Glutamatergic neuron (in vitro differentiated cells): ENCODE measurements at places on chromosomes 12 and 14. TPM values are rescaled to one million over a fixed set of nuclear protein-coding genes. Genes with fewer than 3 reads are reported as not detected.
A peak's percentile ranks its signal among the peaks of the same experiment; 100 is the strongest.

Gene ENDOU
- not detected for total RNA-seq

Gene OR4E2
- total RNA-seq, result not detected

Gene SERPINA10
- not detected for total RNA-seq

Gene STAC3
- 12.1 TPM for total RNA-seq

Gene TAS2R9
- not detected for total RNA-seq

Gene TSHR
- total RNA-seq, result 0.74 TPM

Gene KCNH3
- 5.9 TPM for total RNA-seq

Gene PPM1H
- 6.3 TPM for total RNA-seq

Gene LMNTD1
- 1.1 TPM for total RNA-seq

Gene INSM2
- total RNA-seq, result 21.7 TPM

Gene P2RX2
- total RNA-seq, result 4.1 TPM

Gene HOMEZ
- 12.2 TPM for total RNA-seq

Gene EDDM3A
- total RNA-seq, result not detected

GRCh38 chr14:92801917-92802316 lies 7.8 kb downstream of the GOLGA5 start:
- H3K27me3 ChIP-seq, result no peaks in the 10 kb centered on the region
- H3K36me3 ChIP-seq, result peaks cover 5% of the 10 kb centered on the region
- no peak for DNase-seq
- H3K4me1 ChIP-seq, result peaks cover 5% of the 10 kb centered on the region
- H3K4me3 ChIP-seq, result no peak overlapping the region

- H3K27ac ChIP-seq, result no peak overlapping the region
- no peak for DNase-seq
- no peaks in the 10 kb centered on the region for H3K4me1 ChIP-seq
- H3K27me3 ChIP-seq, result peaks cover 5% of the 10 kb centered on the region
Measured at GRCh38 chr14:106840991-106841390, 1314.6 kb downstream of the TMEM121 start.

GRCh38 chr12:44224399-44225148 lies 388.7 kb downstream of the TMEM117 start:
- H3K4me3 ChIP-seq, result no peak overlapping the region
- H3K36me3 ChIP-seq, result no peaks in the 10 kb centered on the region
- H3K27ac ChIP-seq, result no peak overlapping the region
- DNase-seq, result no peak
- no peaks in the 10 kb centered on the region for H3K27me3 ChIP-seq

DNA sequence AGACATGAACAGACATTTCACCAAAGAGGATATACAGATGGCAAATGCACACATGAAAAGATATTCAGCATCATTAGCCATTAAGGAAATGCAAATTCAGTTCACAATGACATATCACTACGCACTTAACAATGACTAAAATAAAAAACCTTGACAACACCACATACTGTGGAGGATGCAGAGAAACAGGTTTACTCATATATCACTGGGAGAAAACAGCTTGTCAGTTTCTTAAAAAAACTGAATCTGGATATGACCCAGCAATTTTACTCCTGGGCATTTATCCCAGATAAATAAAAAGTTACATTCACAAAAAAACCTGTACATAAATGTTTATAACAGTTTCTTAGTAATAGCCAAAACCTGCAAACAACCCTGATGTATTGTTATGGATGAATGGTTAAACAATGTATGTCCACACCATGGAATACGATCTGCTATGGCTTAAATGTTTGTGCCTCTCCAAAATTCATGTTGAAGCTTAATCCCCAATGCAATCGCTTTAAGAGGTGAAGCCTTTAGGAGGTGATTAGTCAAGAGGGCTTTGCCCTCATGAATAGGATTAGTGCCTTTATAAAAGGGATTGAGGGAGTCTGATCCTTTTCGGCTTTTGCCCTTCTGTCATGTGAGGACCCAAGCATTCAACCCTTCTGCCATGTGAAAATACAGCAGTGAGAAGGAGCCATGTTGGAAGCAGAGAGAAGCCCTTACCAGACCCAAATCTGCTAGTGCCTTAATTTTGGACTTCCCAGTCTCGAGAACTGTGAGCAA lies 36.0 kb upstream of the PPP4R3A start:
- no peaks in the 10 kb centered on the region for H3K27me3 ChIP-seq
- no peaks in the 10 kb centered on the region for H3K36me3 ChIP-seq
- no peaks in the 10 kb centered on the region for H3K4me1 ChIP-seq
- no peak for DNase-seq

- no peaks in the 10 kb centered on the region for H3K4me1 ChIP-seq
- H3K27ac ChIP-seq, result no peak overlapping the region
- no peaks in the 10 kb centered on the region for H3K27me3 ChIP-seq
- H3K36me3 ChIP-seq, result peaks cover 4% of the 10 kb centered on the region
Measured at GRCh38 chr14:26775765-26776563, 178.1 kb upstream of the NOVA1 start.

DNA sequence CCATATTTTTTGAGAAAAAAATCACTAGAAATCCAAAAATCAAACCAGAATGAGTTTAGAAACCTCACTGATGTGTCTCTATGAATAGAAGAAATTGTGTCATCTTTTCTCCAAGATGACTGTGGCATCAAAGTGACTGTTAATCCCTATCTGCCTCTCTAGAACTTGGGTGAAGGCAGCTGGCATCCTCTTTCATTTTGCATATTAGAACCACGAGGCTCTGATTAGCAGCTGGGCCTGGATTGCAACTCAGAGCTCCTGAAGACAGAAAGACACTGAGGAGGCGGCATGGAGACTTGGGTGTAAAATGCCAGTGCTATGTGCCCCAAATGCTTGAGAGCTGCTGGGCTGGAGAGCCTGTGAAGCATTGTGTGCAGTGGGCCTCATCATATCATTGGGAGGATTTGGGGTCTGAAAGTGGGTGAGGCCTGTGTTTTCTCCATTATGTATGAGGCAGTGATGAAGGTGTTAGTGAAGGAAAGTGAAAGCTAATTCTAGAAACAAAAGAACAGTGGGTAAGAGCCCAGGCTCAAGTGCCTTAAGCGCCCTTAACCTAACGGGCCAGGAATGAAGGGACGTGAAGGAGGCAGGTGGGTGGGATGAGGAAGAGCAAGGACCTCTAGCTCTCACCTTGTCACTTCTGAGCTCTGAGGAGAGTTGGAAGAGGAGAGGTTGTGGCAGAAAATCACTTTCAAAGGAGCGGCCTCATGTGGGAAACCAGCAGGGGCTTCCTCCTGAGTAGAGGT lies 26.2 kb downstream of the NKX2-8 start:
- no peaks in the 10 kb centered on the region for H3K27me3 ChIP-seq
- no peak for DNase-seq
- H3K4me1 ChIP-seq, result no peaks in the 10 kb centered on the region
- no peaks in the 10 kb centered on the region for H3K36me3 ChIP-seq
- H3K4me3 ChIP-seq, result no peak overlapping the region

GRCh38 chr12:50706606-50707005 lies 57.3 kb upstream of the ATF1 start:
- H3K4me3 ChIP-seq, result no peak overlapping the region
- no peak overlapping the region for H3K27ac ChIP-seq
- H3K36me3 ChIP-seq, result no peaks in the 10 kb centered on the region
- DNase-seq, result no peak
- H3K4me1 ChIP-seq, result no peaks in the 10 kb centered on the region

DNA sequence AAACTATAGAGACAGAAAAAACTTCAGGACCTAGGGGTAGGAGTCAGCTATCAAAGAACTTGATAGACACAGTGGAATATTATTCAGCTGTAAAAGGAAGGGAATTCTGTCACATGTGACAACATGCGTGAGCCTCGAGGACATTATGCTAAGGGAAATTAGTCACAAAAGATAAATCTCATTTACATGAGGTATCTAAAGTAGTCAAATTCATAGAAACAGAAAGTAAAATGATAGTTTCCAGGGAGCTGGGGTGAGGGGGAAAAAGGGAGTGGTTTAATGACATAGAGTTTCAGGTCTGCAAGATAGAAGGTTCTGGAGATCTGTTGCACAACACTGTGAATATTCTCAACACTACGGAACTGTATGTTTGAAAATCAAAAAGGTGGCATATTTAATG lies 50.0 kb upstream of the PRIMA1 start:
- peaks cover 6% of the 10 kb centered on the region for H3K36me3 ChIP-seq
- H3K27me3 ChIP-seq, result peaks cover 2% of the 10 kb centered on the region
- no peak overlapping the region for H3K27ac ChIP-seq
- no peaks in the 10 kb centered on the region for H3K4me1 ChIP-seq
- no peak overlapping the region for H3K4me3 ChIP-seq

DNA sequence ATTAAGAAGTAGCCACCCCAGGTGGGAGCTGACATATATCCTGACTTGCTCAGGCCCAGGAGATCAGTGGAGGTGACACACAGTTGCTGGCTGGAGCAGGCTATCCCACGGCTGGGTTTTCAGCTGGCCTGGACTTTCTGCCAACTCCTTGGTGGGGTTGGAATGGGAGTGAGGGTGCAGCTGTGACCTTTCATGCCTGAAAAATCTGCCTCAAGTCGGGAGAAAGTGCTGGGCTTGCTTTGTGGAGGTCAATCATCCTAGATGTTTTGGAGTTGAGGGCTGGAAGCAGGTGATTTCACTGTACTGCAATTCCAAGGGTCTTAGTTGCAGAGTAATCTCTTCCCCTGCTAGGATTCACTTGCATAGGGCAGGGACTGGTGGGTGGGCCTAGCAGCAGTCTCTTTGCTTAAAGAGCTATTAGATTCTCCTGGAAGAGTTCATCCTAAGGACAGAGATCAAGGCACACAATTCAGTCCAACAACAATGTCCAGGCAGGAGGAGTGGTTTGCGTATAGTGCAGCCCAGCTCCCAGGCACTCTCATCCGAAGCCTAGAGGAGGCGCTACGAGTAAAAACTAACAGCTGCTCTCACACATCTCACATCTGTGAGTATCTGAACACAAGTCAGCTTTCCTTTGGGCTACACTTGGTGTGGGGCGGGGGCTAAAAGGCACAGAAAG lies 98.1 kb downstream of the GAS2L3 start:
- no peaks in the 10 kb centered on the region for H3K36me3 ChIP-seq
- H3K4me3 ChIP-seq, result no peak overlapping the region
- no peak overlapping the region for H3K27ac ChIP-seq
- no peaks in the 10 kb centered on the region for H3K27me3 ChIP-seq
- no peaks in the 10 kb centered on the region for H3K4me1 ChIP-seq

- H3K4me1 ChIP-seq, result no peaks in the 10 kb centered on the region
- no peak overlapping the region for H3K4me3 ChIP-seq
- H3K36me3 ChIP-seq, result no peaks in the 10 kb centered on the region
- no peak for DNase-seq
- no peaks in the 10 kb centered on the region for H3K27me3 ChIP-seq
Measured at GRCh38 chr12:97257726-97258125, 204.9 kb upstream of the RMST start.

GRCh38 chr12:24730489-24730896 lies 218.4 kb downstream of the BCAT1 start:
- H3K4me1 ChIP-seq, result no peaks in the 10 kb centered on the region
- H3K36me3 ChIP-seq, result no peaks in the 10 kb centered on the region
- no peaks in the 10 kb centered on the region for H3K27me3 ChIP-seq
- H3K4me3 ChIP-seq, result no peak overlapping the region

DNA sequence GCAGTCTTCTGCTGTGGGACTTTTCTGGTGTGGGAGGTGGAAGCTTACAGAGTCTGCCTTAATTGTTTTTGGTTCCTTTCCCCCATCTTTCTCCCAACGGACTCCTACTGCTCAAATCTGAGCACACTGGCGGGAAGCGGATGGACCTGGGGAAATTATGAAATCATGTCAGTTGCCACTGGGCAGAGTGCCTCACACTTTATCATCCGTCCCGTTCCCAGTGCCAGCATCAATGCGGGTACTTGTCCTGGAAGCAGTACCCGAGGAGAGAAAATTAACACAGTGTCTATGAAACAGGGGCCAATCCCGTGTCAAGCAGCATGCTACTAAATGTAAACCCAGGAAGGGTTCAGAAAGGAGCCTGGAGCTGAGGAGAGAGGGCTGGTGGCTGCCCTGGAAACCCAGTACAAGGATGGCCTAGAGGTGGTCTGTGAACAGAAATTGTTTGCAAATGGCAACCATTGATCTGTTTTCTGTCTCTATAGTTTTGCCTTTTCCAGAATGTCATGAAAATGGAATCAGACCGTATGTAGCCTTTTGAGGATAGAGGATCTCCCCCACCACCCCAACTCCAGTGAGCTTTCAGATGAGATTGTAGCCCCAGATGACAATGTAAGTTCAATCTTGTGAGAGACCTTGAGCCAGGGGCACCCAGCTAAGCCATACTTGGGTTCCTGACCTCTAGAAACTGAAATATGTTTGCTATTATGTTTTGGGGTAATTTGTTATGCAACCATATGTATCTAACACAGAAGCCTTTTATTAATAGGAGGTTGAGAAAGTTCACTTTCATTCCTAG lies 908 bp upstream of the CDKL1 start:
- peaks cover 2% of the 10 kb centered on the region for H3K27me3 ChIP-seq
- H3K27ac ChIP-seq, result peak overlapping the region; percentile 41
- no peak for DNase-seq
- peaks cover 18% of the 10 kb centered on the region for H3K4me1 ChIP-seq

DNA sequence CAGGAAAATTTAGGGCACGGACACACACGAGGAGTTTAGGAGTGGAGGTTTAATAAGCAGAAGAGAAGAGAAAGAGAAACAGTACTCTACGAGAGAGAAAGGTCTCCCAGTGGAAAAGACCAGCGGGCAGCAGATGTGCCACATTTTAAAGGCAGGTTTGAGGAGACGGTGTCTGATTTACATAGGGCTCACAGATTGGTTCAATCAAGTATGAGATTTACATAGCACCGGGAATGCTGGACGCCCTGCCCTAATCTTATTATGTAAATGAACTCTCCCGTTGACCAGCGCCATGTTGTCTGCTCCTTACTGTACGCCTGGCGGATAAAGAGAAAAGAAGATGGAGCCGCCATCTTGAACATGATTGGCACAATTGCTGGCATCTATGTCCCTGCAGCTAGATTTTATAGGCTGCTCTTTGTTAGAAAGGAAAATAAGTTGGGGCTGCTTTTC lies 17.9 kb downstream of the NFKBIA start:
- H3K27me3 ChIP-seq, result no peaks in the 10 kb centered on the region
- DNase-seq, result peak; percentile 55
- H3K36me3 ChIP-seq, result no peaks in the 10 kb centered on the region
- H3K27ac ChIP-seq, result peak overlapping the region; percentile 88

- H3K36me3 ChIP-seq, result peaks cover 8% of the 10 kb centered on the region
- no peak overlapping the region for H3K4me3 ChIP-seq
Measured at GRCh38 chr14:101862177-101862576, 100.7 kb downstream of the PPP2R5C start.

- no peaks in the 10 kb centered on the region for H3K27me3 ChIP-seq
- H3K4me1 ChIP-seq, result no peaks in the 10 kb centered on the region
- peaks cover 7% of the 10 kb centered on the region for H3K36me3 ChIP-seq
- no peak overlapping the region for H3K27ac ChIP-seq
Measured at GRCh38 chr12:68056300-68056699, 67.1 kb downstream of the IFNG-AS1 start.

DNA sequence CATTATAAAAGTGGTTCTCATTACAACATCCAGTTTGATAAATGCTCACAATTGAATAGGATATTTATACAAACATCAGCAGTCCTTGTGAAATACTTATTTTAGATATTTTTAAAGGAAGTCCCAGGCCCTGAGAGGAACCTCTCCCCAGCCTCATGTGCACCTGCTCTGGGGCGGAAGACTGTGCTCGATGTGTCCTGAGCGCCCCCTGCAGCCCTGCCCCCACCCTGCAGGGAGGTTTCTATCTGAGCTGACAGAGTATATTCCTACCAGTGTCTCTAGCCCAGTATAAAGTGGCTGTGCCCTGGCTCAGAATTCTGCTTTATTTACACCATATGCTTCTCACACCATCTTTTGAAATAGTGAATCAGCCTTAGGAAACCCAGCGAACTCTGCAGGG lies 1349.1 kb downstream of the TMEM121 start:
- H3K36me3 ChIP-seq, result peaks cover 7% of the 10 kb centered on the region
- H3K4me1 ChIP-seq, result no peaks in the 10 kb centered on the region
- DNase-seq, result no peak
- no peak overlapping the region for H3K27ac ChIP-seq
